Activated naive CD8-positive, alpha-beta T cell treated with anti-CD3 and anti-CD28 coated beads, Interleukin-2, amount 10 ng/mL, durations not matched to agents 7 days and 5 days (primary cell): ENCODE measurements at places on chromosomes 2 and 18. TPM values are rescaled to one million over a fixed set of nuclear protein-coding genes. Genes with fewer than 3 reads are reported as not detected.

DNA sequence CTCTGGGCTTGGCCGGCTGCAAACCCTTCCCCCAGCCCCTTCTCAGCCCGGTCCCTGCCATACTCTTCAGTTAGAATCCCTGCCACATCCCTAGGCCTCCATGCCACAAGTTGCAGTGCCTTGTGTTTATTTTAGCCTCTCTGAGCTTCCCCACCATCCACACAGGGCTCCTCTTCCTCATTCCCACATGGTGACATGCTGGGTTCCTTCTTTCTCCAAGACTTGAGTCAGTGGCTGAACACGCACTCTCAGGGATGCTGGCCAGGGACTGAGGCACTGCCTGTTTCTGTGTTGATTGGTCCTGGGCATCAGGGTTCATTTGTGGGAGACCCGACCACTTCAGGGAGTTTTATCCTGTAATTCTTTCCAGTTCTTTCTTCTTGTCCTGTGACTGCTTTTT lies 56.3 kb downstream of the KCNS3 start:
- H3K36me3 ChIP-seq: no peaks in the 10 kb centered on the region
- no peak overlapping the region for H3K27ac ChIP-seq
- peaks cover 3% of the 10 kb centered on the region for H3K27me3 ChIP-seq
- H3K4me1 ChIP-seq: no peaks in the 10 kb centered on the region

DNA sequence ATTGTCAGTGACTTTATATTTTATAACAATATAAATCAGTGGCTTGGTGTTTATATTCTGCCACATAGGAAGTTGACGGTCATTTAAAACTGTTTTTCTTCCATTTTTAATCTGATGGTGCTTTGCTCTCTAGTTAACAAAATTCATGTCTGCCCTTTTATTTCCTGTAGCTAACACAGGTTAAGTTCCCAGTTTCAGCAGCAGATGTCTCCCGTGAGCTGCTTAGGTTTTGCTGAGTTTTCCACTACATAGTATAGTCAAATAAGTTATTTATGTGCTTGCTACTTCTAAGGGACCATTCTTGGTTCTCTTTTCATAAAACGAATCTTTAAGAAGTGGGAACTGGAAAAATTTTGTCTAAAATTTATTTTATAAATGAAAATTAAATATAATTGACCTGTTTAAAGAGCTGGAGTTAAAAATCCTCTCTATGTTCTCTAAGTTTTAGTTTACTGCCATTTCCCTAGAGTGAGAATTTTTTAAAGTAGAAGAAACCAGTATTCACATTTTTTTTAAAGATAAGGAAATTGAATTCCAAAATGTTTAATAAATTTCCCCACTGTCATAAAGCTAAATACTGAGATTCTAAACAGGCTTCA lies 20.6 kb downstream of the HTR2B start:
- no peak overlapping the region for H3K4me3 ChIP-seq
- peaks cover 27% of the 10 kb centered on the region for H3K36me3 ChIP-seq
- H3K4me1 ChIP-seq: peaks cover 3% of the 10 kb centered on the region
- H3K27ac ChIP-seq: no peak overlapping the region

GRCh38 chr2:19332503-19332902 lies 25.9 kb downstream of the OSR1 start:
- no peak for DNase-seq
- H3K27ac ChIP-seq: no peak overlapping the region
- no peak overlapping the region for H3K4me3 ChIP-seq
- no peaks in the 10 kb centered on the region for H3K36me3 ChIP-seq

DNA sequence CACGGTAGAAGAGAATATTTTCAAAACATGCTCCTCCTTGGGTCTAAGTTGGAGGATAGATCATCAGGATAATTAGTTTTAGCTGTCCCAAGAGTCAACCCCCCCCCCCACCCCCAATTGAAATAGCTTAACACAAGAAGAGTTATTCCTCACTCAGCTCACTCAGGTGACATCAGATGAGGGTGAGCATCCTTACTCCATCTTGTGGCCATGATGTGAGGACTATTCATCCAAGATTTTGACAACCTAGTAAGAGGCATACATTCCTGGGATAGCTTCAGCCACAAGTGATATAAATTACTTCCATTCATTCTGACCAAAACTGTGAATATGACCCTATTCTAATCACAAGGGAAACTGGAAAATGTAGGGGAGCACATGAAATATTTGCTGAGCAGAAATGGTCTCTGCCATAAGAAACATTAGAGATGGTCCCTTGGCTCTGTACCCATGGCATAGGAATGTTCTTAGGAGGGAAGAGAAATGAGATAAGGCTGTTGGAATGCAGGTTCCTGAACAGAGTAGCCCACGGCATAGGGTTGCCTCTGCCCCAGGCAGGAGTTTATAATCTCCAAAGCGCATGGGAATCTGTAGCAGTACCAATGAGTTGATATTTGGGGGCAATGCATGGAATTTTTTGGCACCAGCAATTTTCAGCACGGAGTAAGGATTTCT lies 257.2 kb downstream of the CYRIA start:
- H3K4me1 ChIP-seq: no peaks in the 10 kb centered on the region
- H3K36me3 ChIP-seq: no peaks in the 10 kb centered on the region
- H3K27ac ChIP-seq: no peak overlapping the region
- DNase-seq: no peak
- no peaks in the 10 kb centered on the region for H3K27me3 ChIP-seq
- H3K4me3 ChIP-seq: no peak overlapping the region

GRCh38 chr2:105005181-105005951 lies 32.5 kb upstream of the MRPS9 start:
- DNase-seq: no peak
- H3K4me3 ChIP-seq: no peak overlapping the region
- H3K4me1 ChIP-seq: no peaks in the 10 kb centered on the region
- no peak overlapping the region for H3K27ac ChIP-seq
- no peaks in the 10 kb centered on the region for H3K36me3 ChIP-seq

DNA sequence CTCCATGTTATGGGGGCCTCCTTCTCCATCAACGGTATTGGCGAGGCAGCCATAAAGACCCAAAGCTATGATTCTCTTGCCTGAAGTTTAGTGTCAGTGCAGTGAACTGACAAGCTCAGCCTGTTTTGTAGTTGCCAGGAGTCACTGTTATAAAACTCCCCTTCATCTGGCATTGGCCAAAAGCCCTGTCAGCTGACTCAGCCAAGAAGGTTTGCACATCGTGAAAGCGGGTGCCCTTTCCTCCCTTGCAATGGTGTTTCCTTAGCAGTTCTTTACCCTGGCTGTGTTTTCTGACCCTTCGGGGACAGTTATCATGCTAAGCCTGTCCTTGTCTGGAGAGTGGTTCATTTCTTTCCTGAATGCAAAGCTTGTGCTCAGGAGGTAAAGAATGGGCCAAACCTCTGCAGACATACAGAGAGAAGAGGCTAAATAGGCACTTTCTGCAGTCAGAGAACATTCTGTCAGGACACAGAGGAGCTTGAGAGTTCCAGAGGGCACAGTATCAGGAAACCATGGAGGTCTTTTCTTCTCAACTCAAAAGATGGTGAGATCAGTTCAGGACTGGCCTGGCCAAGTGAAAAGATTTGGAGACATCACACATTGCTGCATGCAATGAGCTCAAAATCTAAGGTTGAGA lies 414.2 kb downstream of the ZNF521 start:
- H3K4me1 ChIP-seq: no peaks in the 10 kb centered on the region
- H3K4me3 ChIP-seq: no peak overlapping the region
- H3K27ac ChIP-seq: no peak overlapping the region
- no peaks in the 10 kb centered on the region for H3K27me3 ChIP-seq
- DNase-seq: no peak

- no peak overlapping the region for H3K4me3 ChIP-seq
- no peaks in the 10 kb centered on the region for H3K27me3 ChIP-seq
- H3K36me3 ChIP-seq: no peaks in the 10 kb centered on the region
- no peak for DNase-seq
- H3K27ac ChIP-seq: no peak overlapping the region
Observed at GRCh38 chr18:22300665-22301636, 116.8 kb downstream of the CTAGE1 start.

Gene YWHAQ
- total RNA-seq: 191 TPM

Gene MROH2A
- total RNA-seq: not detected

Gene NMUR1
- total RNA-seq: 0.94 TPM

Gene UGT1A7
- not detected for total RNA-seq

Gene KYNU
- total RNA-seq: 1.0 TPM

Gene KRTCAP3
- total RNA-seq: 13.9 TPM

Gene CCDC88A
- 19.5 TPM for total RNA-seq

Gene CCNT2
- total RNA-seq: 50.3 TPM
